Stimulated activated CD4-positive, alpha-beta T cell treated with anti-CD3 and anti-CD28 coated beads, Interleukin-2, amount 100 ng/mL, for 4 hours (primary cell): ENCODE measurements at places on chromosomes 7 and 10.
A peak's percentile ranks its signal among the peaks of the same experiment; 100 is the strongest.

DNA sequence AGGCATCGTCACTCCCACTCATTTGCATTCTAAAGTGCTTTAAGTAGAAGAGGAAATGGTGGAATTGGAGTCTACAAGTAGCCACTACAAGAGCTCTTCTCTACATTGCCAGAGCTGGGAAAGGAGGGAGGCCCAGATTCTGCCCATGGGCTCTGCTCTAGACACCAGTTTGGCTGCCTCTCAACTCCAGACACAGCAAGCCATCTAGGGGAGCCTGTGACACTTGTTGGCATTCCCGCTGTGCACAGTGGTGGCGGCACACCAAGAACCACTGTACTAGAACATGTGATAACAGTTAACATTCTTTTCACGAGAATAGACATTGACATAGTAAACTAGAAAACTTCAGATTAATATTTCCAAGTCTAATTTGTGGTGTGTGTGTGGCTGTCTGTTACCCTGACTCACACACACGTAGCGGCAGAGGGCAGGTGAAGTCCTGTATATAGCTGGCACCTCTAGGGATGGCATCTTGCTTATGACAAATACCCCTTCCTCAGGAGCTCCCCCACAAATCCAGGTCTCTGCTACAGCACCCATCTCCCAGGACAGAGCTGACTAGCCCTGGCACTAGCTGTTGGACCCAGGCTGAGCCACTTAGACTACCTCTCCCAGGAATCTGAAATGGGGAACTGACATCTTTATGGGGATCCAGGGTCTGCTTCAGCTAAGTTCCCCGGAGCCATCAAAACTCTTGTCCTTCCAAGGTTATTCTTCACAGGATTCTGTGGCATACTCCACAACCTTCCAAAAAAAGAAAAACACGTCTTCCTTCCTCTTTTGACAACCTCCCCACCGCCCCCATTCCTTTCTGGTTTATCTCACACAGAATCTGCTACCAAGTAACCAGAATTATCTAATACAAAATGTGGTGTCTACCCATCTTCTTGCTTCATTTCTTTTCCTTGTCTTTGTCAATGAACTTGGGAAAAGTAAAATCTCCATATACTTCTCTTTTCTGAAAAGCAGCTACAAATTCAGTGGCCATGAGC is 54.7 kb upstream of the MRLN start:
- DNase-seq: no peak

DNA sequence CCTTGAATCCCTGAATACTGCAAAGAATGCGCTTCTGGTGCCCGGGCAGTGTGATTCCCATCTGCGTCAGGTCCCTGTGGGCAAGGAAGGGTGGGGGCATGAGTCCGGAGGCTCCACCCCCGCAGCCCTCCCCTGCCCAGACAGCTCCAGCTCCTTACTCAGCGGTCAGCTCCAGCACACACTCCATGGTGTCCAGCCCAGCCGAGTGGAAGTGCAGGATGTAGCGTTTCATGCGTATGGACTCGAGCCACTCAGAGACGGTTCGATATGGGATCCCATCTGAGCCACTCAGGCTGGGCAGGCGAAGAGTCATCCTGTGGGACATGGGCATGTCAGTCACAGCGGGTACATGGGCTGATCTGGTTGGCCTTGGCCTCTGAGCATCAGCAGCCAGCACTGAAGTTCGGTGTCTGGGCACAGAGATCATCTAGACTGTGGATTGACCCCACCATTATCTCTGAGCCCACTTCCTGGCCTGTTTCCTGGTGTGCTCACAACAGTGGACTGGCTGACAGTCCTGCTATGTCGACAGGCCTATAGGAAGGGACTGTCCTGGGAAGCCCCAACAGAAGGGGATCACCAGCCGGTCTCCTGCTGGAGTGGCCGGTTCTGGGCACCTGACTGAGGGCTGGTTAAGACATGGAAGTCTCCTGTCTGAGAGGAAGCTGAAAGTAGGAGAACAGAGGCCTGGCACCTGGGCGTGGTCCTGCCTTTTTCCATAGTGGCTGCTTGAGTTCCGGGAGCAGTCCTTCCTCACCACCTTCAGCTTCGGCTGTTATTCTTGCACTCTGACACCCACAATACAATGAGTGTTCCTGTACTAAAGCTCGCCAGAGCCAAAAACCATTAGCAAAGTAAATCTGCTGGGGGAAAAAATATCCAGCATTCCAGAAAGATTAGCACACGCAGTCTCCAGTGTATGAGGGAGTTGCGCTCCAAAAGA is 10.6 kb downstream of the ZYX start:
- DNase-seq: no peak

- DNase-seq: no peak
Observed at GRCh38 chr7:116405810-116406209, 93.7 kb upstream of the CAV2 start.

DNA sequence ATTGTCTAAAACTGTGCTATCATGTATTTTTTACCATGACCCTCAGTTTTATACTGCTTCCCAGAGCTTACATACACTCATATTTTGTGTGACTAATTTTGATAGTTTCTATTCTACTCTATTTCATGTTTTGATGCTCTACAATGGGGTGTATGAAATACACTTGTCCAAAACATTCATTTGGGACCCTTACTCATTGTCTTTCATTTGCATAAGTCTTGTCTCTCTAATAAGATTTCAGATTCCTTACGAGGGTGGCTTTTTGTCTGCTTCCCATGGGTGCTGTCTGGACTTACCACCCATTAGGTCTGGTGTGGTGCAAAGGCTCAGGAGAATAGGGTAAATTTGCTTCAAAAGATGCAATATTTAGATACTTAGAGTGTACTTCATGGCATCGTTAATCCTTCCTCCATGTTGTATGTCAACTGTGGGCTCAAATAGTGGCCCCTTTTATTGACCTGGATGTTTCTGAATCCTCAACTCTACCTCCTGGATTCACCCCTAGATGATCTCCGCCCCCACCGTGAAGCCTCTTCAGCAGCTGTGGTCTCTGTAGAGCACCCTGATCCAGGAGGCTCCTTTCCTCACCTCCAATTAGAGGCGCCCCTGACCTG is 3.6 kb upstream of the GIMAP5 start:
- DNase-seq: no peak

GRCh38 chr10:116787893-116788665 is 45.7 kb upstream of the HSPA12A start:
- peak; percentile 41 for DNase-seq

DNA sequence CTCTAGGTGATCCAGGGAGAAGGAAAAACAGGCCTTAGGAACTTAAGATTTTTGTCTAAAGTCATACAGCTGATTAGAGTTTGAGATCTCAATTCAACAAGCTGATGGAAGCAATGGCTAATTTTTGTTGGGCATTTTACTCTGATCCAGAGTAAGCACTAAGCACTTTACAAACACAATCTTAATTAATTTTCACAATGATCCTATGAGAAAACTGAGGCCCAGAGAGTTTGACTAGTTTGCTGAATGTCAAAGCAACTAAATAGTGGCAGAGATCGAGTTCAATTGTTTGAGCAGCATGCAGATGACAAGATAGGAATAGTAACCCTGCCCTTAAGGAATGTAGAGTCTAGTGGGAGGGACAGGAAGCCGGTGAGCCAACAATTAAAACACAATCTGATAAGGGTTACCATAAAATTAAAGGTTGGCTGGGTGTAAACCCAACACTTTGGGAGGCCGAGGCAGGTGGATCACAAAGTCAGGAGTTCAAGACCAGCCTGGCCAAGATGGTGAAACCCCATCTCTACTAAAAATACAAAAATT is 13.5 kb upstream of the RPEL1 start:
- no peak for DNase-seq

- DNase-seq: no peak
Observed at GRCh38 chr7:108193594-108194498, 63.7 kb upstream of the LAMB4 start.

- DNase-seq: no peak
Observed at GRCh38 chr10:95789902-95790301, 33.9 kb downstream of the ENTPD1 start.
